ENCODE measurements at places on chromosomes 16 and 17.

DNA sequence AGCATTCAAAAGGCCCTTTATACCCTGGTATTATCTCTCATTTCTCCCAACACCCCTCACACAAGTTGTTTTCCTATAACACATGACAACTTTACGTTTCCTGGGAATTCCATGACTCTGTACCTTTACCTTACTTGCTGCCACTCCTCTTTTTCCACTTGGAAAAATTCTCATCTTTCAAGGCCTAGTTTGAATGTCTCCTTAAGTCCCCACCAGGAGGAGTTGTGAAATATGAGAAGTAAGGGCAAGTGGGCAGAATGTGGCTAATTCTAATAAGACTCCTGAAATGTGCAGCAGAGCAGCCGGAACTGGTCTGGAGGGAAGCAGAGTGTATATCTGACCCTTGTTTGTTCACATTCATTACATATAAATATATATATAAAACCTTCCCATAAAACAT lies 39.7 kb downstream of the BRCA1 start:
- DNase-seq = no peak

DNA sequence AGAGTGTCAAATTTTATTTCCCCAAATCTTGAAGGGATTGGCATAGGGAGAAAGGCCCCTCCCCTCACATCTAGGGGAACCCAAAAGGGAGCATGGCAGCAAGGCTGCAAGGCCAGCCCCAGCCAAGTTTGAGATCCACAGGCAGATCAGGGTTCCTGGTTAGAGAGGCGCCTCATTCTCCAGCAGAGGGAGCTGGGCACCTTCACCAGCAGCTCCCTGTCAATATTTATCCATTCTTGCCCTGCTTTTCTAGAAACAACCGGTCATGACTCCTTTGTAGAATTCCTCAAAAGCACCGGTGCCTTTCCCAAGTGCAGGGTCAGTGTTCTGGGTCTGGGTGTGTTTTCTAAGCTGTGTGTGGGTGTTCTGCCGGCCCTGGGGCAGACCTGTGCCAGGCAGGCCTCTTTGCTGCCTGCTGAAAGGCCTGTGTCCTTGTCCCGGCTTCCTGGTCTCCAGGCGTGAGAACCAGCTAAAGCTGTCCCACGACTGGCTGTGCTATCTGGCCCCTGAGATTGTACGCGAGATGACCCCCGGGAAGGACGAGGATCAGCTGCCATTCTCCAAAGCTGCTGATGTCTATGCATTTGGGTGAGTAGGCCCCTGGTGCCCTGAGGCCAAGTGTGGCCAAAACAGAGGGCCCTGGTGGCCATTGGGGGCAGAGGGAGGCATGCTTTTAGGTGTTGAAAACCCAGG lies 21.2 kb upstream of the LGALS9 start:
- DNase-seq = no peak

- no peak for DNase-seq
These were observed 21.4 kb downstream of the HIC1 start for GRCh38 chr17:2076087-2076984.

DNA sequence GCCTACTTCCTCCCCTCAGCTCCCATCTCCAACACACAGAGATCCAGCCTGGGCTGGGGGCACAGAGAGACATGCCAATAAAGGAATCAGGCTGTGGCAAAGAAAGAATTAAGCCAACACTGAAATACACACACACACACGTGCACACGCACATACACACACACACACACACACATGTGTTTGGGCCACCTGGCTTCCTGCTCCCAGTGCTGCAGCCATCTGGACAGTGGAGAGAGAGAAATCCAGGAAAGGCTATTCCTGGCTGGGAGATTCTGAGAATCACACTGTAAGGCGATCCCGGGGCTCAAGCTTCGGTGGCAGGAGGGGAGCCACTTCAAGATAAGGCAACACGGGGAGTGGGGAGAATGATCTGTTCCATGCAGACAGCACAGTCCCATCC lies 72.4 kb downstream of the NOG start:
- DNase-seq = no peak

DNA sequence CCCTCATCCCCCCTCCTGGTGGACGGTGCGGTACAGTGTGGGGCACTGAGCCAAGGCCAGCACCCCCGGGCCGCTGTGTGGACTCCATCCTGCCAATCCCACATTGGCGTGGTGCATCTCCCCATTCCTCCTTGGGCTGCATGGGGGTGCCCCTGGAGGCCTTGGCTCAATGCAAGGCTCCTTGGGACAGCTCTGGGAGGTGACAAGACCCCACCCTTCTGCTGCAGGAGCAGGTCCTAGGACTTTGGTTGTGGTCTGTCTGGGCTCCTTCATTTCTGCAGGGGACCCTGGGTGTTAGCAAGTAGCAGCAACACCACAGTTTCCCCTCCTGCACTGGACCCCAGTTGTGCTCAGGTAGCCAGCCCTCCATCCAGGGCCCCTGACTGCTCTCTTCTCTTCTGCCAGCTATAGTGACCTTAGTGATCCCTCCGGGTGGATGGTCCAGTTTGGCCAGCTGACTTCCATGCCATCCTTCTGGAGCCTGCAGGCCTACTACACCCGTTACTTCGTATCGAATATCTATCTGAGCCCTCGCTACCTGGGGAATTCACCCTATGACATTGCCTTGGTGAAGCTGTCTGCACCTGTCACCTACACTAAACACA lies 1.3 kb downstream of the PRSS21 start:
- DNase-seq = no peak

GRCh38 chr16:56789360-56789759 lies 59.4 kb downstream of the NUP93 start:
- DNase-seq = no peak

- no peak for DNase-seq
These were observed 59.4 kb downstream of the MGAT5B start for GRCh38 chr17:76927577-76927976.

DNA sequence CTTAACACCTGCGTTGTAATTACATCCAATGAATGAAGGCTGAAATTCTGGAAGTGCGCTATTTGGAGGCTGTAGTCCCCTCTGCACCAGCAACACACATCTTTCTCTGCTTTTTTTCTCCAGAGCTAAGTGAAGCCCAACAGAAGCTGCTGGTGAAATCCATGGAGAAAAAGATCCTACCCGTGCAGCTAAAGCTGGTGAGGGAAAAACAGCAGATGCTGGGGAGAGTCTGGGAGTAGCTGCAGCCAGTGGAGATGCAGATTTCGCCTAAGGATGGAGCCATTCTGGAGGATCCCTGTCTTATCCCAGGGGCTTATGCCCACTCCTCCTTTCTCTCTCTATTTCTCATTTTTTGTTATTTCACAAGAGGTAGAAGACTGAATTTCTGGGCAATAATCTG lies 4.8 kb upstream of the PSMD3 start:
- DNase-seq = no peak

DNA sequence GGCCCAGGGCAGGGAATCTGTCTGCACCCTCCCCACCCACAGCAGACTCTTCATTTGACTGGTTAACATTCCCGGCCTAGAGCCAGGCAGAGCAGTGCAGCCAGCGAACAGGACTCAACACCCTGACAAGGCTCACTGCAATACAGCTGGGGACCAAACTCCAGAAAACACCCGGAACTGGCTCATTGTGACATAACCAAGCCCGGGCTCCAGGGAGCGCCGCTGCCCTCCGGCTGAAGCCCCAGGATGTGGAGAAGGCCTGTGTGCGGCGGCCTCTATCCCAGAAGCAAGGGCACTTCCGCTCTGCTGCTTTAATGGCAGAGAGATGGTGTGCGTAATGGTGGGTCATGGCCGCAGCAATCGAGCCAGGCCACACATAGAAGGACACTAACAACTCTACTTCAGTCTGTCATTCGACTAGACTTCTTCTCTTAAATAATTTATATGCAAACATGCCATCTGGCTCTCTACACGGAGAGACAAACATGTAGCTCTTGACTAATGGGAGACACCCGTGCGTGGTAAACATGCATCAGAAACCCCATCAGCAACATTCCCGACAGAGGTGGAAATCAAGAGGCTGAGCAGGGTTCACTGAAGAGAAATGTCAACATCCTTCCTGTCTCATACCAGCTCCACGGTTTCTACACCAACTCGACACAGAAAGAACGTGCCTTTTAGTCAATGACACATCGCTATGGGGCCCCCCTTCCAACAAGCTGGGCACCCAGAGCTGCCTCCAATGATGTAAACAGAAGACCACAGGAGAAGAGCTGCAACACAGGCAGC lies 18.0 kb downstream of the KLHDC4 start:
- no peak for DNase-seq

DNA sequence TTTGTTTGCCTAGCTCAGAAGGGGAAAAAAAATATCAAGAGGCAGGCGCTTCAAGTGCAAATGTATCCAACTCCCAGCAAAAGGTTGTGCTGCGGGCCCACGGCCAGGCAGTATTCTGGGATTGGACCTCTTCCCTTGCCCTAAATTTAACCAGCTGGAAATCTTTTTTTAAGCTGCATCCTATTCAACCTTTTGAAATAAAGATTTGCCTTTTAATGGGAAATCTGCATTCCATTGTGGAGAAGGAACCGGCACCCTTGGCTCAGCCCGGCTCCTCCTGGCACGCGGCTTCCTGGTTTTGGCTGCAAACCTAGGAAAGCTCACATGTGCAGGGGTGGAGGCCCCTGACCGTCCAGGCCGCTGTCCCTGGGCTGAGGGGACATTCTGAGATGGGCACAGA lies 38.8 kb upstream of the ENPP7 start:
- no peak for DNase-seq

DNA sequence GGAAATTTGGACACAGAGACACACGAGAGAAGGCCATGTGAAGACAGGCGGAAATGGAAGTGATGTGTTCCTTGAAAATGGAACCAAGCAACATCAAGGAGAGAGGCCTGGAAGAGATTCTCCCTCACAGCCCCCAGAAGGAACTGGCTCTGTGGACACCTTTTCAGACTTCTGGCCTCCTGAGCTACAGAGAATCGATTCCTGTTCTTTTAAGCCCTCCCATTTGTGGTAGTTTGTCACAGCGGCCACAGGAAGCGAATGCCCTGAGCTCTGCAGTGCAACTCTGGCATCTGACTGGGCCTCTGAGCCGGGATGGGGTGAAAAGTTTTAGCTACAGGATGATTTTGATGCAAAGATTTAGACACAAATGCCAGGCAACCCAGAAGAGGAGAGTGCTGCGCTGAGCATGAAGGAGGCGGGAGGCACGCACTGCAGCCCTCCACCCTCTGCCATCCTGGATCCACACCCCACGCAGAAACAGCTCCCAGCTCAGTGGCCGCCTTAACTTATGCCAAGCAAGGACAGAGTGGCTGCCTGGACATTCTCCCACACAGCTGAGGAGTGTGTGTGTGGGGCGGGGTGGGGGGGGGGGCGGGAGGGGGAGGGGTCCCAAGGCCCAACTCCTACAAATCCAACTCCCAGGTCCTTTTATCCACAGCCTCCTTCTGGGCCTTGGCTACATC lies 2.2 kb downstream of the TIMP2 start:
- DNase-seq = no peak

- DNase-seq = no peak
These were observed 31.0 kb upstream of the SMPD3 start for GRCh38 chr16:68479271-68479670.

GRCh38 chr16:57264950-57265371 lies 19.5 kb downstream of the PLLP start:
- DNase-seq = no peak
